ENCODE measurements at places on chromosomes 3 and 15.

DNA sequence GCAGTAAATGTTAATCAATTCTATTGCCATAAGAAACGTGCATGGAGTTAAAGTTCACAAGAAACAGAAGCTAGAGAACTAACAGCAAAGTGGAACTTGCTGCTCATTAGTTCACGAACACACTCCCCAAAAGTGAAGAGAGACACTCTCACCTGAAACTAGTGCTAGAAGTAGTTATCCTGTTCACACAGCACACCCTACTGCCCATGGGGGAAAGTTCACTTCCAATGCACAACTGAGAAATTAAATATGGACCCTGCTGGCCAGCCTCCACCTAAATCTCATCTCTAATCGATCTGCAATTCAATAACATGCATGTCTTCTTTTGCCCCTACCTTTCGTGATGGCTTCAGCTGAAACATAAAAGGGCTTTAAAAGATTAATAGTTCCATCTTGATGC is 39.4 kb upstream of the FRMD4B start:
- DNase-seq = no peak

- DNase-seq = no peak
Measured at GRCh38 chr3:84772841-84773240, 185.9 kb upstream of the CADM2 start.

DNA sequence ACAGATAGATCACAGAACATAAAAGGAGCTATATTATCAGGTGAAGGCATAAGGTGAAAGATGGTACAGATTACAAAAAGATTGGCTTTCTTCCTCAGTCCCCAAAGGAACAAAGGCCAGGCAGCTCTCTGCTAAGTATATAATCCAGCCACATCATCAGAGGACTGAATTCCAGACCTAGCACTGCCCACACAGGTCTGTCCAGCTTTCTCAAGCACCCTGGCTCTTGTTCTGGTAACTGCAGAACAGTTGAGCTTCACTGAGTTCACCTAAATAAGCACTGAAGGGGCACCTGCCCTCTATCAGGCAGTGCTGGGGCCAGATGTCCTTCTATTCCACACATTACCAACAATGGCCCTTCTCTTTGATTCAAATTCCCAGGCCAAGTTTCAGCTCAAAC is 6.3 kb downstream of the DUOXA1 start:
- DNase-seq = no peak

- DNase-seq = no peak
Measured at GRCh38 chr15:57551715-57552677, 39.7 kb upstream of the MYZAP start.

DNA sequence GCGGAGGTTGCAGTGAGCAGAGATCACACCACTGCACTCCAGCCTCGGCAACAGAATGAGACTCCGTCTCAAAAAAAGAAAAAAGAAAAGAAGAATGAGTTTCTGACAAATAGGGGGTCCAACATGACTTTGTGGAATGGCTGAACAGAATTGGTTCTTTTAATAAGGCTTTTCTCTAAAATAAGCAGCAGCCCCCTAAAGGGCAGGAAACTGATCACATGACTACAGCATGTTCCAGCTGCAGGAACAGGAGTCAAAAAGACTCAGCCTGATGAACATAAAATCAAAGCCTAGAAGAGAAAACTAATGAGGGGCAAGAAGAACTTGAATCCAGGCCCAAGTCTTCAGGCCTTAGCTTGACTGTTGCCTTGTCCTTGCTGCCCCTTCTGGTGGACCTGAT is 89.7 kb upstream of the ARRDC4 start:
- no peak for DNase-seq
